ENCODE measurements at places on chromosomes 13 and 19.
A peak's percentile ranks its signal among the peaks of the same experiment; 100 is the strongest.

DNA sequence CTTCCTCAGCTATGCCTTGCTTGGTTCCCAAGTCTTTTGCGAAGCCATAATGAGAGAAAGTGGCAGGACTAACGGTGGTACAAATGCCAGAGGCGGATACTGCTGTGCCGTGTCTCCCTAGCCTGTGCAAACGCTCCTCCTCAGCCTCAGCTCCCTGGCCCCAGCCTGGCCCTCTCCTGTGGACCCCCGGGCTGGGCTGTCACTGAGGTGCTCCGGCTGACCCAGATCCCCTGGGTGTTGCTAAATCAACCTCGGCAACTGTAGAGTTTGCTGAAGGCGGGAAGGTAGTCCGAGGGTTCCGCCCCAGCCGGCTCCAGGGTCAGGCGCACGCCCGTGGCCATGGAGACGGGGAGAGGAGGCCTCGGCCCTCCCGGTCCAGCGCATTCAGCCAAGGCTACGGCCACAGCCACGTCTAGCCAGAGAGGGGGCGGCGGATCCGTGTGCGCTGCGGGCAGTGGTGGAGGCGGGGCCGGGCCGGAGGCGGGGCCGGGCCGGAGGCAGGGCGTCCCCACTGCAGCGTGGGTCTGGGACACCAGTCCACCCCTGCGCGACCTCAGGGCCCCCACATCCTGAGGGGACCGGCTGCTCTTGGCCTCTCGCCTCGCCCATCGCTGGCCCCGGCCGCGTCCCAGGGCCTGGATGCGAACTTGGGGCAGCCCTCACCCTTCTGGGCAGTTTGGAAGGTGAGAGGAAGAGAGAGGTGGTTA, 16.4 kb upstream of the ZNF492 start:
- DNase-seq: no peak

DNA sequence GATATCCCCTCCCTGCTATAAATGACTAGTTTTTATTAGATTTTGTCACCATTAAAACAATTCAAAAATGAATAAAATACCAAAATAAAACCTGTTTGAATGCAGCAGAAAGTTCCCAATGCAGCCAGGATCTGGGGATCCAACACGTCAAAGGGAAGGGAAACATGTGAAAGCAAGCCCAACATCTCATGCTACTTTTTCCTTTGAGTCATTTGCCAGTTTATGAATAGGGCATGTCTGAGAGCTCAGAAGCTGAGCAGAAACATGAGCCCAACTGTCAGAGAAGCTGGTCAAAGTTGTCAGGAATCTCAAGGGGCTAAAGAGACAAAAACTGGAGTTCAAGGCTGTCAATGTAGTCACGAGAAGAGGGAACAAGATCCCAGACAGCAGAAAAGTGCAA, 526.4 kb downstream of the KLF5 start:
- no peak for DNase-seq

GRCh38 chr13:45280011-45280410, 61.0 kb downstream of the TPT1 start:
- no peak for DNase-seq

- no peak for DNase-seq
Measured at GRCh38 chr19:4018775-4019504, 11.4 kb downstream of the PIAS4 start.

DNA sequence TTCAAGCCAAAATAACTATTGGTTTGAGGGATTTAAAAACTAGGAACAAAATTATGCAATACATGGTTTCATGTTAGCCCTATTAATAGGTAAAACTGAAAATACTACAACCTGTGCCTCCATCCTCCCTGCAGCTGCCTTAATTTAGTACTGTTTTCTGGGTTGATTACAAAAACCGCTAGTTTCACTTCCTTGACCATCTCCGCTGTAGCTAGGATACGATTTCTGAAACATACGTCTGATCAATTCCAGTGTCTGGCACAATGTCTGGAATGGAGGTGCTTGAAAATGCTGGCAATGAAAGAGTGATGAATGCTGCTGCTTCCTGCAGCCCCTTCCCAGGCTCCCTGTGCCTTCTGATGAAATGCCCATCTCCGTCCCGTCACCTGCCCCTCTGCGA, 273.5 kb downstream of the SHISA2 start:
- no peak for DNase-seq

GRCh38 chr13:81171065-81171647, 830.2 kb upstream of the SPRY2 start:
- no peak for DNase-seq

GRCh38 chr19:46176116-46176860, 28.2 kb downstream of the IGFL2 start:
- DNase-seq: no peak

DNA sequence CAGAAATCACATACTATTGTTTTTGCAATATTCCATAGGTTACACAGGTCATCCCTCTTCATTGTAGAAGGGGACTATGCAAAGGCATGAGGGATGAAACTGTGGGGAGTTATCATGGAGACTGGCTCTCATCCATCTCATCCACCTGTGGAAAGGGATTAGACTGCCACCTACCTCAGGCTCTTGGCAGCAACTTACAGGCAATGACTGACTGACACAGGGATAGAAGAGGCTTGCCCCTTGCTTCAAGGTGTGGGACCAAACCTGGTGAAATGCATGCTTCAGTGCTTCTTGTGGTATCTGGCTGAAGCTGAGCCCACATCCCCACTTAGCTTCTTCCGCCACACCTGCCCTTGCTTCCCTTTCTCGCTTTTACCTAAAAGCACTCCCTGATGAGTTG, 341.3 kb downstream of the GPC5 start:
- DNase-seq: no peak

- DNase-seq: peak; percentile 28
Measured at GRCh38 chr13:75670496-75670895, 34.4 kb downstream of the LMO7 start.

DNA sequence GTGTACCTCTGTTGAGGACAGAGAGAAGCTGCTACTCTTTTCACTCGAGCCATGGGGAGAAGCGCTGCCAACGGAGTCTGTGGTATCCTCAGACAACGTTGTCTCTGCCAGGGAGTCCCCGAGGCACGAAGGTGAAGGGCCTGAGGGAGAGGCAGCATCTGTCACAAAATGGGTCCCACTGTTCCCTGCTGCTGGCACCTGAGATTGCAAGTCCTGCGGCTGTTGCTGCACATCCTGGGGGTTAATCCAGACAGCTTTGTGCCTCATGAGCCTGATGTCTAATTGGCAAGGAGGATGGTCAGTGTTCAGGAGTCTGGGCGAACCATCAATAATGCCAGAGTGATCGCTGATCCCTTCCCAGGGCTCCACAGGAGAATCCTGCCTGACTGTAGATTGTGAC, 15.0 kb downstream of the RUBCNL start:
- no peak for DNase-seq

DNA sequence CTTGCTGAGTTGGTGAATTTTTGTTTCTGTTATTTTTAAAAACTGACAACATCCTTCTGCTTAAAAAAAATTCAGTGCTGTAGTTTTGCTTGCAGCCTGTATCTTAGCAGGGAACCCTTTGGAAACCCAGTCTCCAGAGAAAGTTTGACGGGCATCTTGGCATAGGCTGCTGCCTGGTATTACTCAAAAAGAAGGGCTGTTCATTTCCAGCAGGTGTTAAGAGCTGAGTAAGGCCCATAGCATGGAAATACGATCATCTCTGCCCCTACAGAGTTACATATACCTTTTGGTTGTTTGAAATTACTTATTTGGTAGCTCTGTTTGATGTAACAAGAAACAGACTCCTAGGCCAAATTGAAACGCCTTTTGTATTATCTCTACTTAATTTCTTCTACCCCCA, 41.5 kb downstream of the URI1 start:
- DNase-seq: no peak

- peak; percentile 94 for DNase-seq
Measured at GRCh38 chr19:45097776-45098520, 5.0 kb downstream of the PPP1R37 start.

DNA sequence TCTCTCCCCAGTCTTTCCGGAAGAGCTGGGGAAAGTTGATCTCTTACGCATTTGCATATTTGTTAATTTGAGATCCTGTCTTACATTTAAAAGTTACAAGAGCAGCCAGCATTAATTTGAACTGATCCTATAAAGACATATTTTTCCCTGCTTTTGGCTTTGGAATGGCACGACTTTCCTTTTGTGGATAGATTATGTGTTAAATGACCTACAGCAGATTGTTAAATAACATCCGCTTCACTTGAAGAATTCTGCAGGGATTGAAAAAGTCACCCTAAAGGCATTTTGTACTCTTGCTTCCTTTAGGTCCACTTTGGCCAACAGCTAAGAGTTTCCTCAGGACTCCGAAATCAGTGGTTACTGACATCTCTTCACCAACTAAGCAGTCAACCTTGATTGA, 334.0 kb downstream of the TBC1D4 start:
- no peak for DNase-seq

GRCh38 chr13:26621731-26622401, 64.4 kb downstream of the WASF3 start:
- no peak for DNase-seq

DNA sequence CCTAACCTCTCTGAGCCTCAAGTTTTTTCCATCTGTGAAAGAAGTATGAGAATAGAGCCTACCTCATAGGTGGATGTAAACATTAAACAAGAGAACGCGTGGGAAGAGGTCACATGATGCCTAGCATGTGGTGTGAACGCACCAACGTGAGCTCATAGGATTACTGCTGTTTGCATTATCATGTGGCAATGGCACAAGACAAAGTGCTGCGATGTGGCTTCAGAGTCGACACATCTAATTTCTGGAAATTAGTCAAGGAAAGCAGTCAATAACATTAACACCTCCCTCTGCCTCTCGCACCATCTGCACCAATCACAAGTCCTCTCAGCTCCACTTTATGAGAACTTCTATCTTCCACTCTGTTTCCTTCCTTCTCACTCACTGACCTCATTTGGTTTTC, 489.7 kb downstream of the COG6 start:
- DNase-seq: no peak

- no peak for DNase-seq
Measured at GRCh38 chr13:50810998-50811397, 32.5 kb downstream of the DLEU7 start.

DNA sequence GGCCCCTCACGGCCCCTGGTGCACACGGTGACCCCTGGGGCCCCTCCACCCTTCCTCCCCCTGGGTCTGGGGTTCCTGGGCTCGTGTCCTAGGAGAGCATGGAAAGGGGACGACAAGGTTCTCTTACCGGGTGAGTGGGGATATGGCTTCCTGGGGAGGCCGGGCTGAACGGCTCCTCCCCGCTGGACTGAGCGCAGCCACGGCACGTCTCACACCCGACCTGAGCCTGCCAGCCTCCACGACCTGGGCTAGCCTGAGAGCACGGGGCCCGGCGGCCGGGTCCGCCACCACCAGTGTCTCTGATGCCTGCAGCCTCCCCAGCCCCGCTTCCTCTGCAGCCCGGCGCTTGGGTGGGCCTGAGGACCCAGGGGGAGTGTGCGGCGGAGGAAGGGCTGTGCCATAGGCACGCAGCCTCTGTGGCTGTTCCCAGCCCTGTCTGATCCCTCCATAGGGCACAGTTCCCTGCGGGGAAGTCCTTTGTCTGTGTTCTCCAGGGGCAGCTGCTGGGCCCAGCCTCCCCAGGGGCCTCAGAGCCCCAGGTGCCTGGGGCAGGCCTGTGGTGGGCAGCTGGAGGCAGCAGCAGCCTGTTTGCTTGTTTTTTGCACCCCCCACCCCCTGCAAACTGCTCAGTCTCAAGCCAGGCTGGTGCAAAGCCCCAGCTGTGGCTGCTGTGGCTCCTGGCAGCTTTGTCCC, 15.0 kb downstream of the PLIN4 start:
- DNase-seq: no peak

- DNase-seq: no peak
Measured at GRCh38 chr19:47895165-47895782, 9.2 kb upstream of the SULT2A1 start.

- no peak for DNase-seq
Measured at GRCh38 chr13:95319551-95320274, 18.5 kb upstream of the ABCC4 start.

DNA sequence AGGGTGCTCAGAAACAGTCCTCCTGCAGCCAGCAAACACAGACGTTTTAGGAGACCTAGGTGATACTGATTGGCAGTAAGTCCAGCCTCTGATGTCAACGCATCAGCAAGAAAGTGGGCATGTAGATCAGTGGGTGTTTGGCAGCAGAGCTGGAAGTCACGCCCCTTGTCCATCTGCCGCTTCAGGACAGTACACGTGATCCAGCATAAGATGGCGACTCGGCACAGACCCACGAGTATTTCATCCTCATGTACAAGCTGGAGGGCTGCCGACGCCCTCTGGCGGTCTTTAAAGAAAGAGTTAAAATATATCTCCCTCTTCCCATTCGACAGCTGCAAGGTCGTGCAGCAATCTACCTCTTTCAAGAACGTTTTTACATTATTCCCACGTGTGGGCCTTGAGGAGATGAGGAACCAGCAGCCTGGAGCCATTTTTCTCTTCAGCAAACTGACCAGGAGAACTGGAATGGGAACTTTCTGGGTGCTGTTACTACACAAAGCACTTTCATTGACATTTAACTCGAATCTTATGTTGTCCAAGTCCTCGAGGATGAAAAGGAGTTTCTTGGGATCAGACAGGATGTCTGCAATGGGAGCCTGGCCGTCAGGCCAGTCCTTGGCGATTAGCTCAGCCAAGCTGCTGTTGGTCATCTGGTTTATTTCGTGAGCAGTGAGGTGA, 22.3 kb downstream of the NLRP11 start:
- DNase-seq: peak; percentile 32

GRCh38 chr19:29878973-29879654, 62.9 kb upstream of the URI1 start:
- DNase-seq: peak; percentile 32

- no peak for DNase-seq
Measured at GRCh38 chr19:36652958-36653357, 13.7 kb downstream of the ZNF461 start.

- peak; percentile 40 for DNase-seq
Measured at GRCh38 chr13:66578305-66578704, 651.8 kb downstream of the PCDH9 start.

DNA sequence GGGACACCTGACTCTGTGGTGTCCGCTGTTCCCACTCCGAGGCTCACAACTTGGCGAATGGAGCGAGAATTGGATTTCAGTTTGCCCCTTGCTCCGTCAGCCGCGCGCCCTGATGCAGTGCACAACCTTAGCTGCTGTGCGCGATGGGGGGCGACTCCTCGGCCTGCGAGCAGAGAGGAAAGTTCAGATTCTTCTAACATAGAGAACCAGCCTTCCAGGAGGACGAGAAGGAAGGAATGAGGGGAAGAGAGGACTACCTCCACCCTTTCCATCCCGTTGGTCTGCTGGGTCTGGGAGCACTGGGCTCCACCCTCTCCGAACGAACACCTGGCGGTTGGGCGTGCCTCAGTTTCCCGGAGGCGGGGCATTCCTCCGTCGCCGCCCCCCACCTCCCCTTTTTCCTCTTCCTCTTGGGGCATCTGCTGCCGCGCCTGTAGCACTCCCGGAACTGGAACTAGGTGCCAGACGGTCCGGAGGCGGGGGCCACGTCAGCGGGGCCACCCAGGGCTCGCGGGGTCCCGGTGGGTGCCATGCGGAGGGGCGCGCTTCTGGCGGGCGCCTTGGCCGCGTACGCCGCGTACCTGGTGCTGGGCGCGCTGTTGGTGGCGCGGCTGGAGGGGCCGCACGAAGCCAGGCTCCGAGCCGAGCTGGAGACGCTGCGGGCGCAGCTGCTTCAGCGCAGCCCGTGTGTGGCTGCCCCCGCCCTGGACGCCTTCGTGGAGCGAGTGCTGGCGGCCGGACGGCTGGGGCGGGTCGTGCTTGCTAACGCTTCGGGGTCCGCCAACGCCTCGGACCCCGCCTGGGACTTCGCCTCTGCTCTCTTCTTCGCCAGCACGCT, at the start of gene KCNK6:
KCNK6 (plus strand) TSS at position 425 of the 838 bp plus-strand sequence; CDS start at position 531, 106 bp downstream.
- no peak for DNase-seq

GRCh38 chr13:72427757-72428528, 299.5 kb downstream of the MZT1 start:
- DNase-seq: no peak

Data from brain microvascular endothelial cell (primary cell).